ENCODE measurements at places on chromosomes 3 and 15.

DNA sequence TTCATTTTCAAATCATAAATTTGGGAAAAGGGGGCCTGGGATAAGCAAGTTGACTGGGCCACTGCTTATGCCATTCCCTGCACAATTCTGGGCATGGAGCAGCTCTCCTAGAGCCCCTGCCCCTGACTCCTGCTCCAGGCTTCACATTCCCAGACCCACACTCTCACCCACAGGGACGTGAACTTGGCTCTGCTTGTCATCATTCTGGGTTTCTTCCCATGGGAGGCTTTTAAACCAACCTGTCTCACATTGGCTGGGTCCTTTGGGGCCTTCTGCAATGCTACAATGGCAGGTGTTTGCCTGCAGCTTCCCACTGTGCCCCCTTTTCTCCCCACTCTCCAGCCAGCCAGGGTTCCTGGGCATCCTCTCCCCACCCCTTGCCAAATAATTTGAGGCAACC, 49.1 kb downstream of the CYP19A1 start:
- DNase-seq, result no peak

DNA sequence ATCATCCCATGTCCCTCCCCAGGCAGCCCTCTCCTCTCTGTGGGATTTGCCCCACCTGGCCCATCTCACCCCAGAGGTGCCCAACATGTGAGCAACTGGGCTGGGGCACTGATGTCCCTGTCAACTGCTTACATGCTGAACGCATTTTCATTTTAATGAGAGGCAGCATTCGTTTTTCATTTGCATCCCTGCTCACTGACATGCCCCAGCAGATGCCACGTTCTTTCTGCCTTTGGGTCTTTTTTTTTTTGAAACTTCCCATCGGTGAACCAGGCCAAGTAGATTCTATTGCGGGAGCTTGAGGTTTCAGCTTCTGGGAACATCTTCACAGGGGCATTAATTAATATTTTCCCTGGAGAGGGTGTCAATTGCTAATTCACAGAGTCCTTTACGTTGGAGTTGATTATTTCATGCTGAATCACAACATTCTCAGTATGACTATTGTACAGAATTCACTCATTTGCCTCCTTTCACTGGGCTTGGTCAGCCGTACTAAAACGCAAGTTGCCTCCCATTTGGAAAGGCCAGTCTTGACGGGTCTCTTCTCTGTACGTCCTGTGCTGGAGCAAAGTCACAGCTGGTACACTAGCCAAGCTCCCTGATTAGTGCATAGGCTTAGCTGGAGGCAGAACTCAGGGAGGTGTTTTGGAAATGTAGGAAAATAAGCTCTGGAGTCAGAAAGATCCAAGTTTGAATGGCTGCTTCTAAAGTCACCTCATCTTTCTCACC, 69.8 kb downstream of the CHRNA7 start:
- no peak for DNase-seq

DNA sequence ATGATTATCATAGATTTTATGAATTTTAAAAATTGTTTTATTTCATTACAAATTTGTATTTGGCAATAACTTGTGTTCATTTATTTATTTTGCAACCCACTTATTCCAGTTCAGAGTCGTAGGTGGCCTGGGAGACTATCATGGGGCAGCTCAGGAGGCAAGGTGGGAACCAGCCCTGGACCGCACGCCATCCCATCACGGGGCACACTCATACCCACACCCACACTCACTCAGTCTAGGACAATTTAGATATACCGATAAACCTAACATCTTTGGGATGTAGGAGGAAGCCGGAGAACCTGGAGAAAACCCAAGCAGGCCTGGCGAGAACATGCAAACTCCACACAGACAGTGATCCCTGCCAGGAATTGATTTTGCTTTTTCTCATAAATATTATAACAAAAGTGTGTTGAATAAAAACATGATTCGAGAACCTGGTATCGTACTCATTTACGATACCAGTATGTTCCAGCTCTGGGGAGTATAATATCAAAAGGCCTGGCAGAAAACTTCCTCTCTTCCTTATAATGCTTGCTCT, 205.3 kb downstream of the NFKBIZ start:
- DNase-seq, result no peak

DNA sequence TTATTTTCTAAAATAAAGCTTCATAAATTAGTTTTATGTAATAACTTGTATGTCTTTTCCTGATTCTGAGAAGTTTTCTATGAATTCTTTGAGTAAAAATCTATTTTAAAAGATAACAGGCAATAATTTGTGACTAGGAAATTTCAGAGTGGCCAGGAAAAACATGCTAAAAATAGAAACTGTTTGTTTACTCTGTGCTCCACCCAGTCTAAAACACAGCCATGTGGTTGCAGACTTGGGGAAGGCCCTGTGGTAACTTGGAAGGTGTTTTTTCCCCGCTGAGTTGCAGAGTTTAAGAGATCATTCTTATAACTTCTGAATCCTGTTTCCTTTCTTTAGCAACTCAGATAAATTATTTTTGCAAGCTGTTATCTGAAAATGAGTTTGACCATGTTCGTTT, 21.9 kb downstream of the PLCL2 start:
- no peak for DNase-seq

- DNase-seq, result no peak
Observed at GRCh38 chr3:172217877-172218276, 178.5 kb downstream of the FNDC3B start.

DNA sequence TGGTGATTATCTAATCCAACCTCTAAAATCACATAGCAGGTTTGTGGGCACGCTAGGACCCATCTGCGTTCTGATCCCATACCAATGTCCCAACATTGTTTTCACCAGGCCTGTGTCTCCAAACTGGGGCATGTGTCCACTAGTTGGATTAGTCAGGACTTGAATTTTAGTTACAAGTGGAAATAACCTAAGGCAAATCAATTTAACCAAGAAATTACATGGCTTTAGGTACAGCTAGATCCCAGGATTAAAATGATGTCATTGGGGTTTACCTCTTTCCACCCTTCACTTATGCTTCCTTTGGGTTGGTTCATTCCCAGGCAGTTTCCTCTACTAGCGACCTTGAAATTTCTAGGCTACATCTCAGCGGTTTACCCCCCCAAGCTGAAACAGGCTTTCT, 47.2 kb upstream of the PXYLP1 start:
- no peak for DNase-seq

- DNase-seq, result no peak
Observed at GRCh38 chr15:45242289-45242688, 9.7 kb upstream of the SLC28A2 start.

- no peak for DNase-seq
Observed at GRCh38 chr3:64340641-64341101, 115.4 kb upstream of the PRICKLE2 start.

GRCh38 chr15:82554351-82554750, 14.1 kb upstream of the RPS17 start:
- no peak for DNase-seq

GRCh38 chr3:155504682-155505081, 211.2 kb upstream of the STRIT1 start:
- DNase-seq, result no peak

- DNase-seq, result no peak
Observed at GRCh38 chr3:150005243-150006112, 34.8 kb upstream of the PFN2 start.

DNA sequence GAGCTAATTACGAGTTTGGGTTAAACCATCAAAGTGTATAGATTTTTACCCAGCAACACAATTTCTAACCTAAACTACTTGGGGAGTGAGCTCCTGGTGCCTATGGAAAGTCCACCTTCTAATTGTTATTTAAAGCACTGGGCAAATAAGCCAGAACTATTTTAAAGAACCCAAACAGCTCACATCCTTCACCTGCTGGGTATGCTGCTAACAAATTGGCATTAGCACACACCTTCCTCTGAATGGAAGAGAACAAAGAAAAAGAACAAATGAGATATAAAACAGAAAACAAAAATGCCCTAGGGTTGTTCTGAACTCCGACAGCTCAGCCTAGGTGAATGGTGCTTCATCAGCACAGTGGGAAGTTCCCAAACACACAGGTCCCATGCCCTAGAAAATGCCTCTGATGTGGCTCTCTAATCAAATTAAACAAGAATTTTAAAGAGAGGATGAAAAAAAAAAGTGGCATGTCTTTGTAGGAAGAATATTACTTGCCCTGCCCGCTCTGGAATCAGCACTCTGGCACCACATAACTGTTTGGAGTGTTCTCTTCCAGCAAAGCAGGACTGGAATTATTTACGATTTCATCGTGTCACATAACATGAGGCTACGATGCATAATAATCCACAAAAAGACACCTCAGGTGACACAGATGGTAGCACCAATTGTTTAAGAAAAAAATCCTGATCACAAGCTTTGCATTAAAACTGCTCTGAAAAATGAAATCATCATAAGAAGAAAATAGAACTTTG, 334.4 kb downstream of the GBE1 start:
- DNase-seq, result no peak

- no peak for DNase-seq
Observed at GRCh38 chr15:70151462-70151861, 53.7 kb upstream of the TLE3 start.

GRCh38 chr3:149391960-149392359, 14.5 kb upstream of the TM4SF1 start:
- no peak for DNase-seq

- DNase-seq, result no peak
Observed at GRCh38 chr3:53155760-53156159, 5.2 kb upstream of the PRKCD start.

- no peak for DNase-seq
Observed at GRCh38 chr15:34769711-34770110, 14.9 kb upstream of the GJD2 start.

DNA sequence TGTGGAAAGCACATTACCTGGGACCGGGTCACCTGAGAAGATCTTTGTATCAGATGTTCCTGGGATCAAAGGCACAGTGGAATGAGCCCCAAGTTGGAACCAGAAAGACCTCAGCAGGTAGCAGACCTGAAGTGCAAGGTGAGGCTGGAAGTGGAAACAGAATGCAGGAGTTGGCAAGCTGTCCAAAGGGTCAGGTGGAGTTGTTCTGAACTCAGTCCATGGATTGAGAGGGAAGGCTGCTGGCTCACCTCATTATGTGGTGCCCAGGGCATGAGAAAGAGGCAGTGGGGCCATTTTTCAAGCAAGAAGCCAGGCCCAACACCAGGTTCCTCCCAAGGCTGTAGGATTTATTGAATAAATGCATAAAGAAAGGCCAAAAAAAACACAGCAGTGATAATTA, 49.3 kb downstream of the TMEM266 start:
- no peak for DNase-seq

GRCh38 chr15:38547255-38547997, 17.2 kb downstream of the RASGRP1 start:
- DNase-seq, result no peak

DNA sequence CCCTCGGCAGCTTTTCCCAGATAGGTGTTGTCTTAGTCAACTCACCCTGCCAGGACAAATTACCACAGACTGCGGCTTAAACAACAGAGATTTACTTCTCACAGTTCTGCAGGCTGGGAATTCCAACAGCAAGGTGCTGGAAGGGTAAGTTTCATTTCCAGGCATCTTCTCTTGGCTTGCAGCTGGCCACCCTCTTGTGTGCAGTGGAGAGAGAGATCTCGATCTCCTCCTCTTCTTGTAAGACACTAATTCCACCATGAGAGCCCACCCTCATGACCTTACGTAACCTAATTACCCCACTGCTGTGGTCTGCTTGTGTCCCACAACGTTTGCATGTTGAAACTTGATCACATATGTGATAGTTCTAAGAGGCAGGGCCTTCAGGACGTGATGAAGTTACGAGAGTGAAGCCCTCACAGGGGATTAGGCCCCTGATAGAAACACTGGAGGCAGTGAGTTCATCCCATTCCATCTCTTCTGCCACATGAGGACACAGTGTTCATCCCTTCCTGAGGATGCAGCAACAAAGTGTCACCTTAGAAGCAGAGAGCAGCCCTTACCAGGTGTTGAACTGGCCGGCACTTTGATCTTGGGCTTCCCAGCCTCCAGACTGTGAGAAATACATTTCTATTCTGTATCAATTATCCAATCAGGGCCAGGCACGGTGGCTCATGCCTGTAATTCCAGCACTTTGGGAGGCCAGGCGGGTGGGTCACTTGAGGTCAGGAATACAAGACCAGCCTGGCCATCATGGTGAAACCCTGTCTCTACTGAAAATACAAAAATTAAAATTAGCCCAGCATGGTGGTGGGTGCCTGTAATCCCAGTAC, 247.7 kb downstream of the PLCL2 start:
- no peak for DNase-seq

DNA sequence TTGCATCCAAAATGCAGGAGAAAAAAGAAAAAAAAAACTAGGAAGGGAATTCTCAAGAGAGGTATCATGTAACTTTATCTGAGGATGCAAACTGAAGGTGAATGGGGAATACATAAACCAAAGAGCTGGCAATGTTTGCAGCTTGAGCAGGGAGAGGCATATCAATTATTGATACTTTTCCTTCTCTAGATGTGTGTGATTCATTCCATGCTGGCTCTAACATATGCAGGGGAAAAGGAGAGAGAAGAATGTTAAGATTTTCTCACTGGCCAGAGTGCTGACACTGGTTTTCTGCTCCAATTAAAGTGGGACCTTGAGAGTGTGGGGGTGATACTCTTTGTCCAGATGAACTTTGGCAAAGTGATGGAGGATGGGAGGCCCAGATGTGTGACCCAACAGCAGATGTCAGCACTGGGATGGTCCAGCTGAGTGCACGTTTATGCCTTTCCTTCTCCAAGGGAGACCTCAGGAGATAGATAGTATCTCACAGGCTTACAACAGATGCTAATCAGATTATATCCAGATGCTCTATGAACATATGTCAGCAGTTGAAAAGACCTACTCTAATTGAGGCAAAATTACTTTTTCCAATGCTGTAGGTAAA, 50.0 kb upstream of the PSMD6 start:
- no peak for DNase-seq

DNA sequence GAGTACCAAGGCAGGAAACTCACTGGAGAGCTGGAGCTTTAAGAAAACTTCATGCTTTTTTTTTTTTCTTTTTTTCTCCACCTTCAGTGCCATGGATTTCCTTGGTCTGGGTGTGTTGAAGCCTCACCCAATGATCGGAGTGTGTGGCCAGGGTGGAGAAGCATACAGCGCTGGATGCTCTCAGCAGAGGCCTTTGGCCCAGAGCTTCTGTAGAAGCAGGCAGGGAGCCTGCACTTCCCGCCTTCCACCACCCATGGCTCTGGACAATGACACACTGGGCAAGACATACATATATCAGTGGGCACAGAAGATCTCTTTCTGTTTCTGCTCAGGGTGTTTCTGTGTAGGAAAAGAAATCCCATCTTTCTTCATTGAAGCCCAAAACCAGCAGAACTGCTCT, 55.8 kb upstream of the ACAD9 start:
- DNase-seq, result no peak

GRCh38 chr3:13750215-13750614, 129.7 kb downstream of the WNT7A start:
- DNase-seq, result no peak

DNA sequence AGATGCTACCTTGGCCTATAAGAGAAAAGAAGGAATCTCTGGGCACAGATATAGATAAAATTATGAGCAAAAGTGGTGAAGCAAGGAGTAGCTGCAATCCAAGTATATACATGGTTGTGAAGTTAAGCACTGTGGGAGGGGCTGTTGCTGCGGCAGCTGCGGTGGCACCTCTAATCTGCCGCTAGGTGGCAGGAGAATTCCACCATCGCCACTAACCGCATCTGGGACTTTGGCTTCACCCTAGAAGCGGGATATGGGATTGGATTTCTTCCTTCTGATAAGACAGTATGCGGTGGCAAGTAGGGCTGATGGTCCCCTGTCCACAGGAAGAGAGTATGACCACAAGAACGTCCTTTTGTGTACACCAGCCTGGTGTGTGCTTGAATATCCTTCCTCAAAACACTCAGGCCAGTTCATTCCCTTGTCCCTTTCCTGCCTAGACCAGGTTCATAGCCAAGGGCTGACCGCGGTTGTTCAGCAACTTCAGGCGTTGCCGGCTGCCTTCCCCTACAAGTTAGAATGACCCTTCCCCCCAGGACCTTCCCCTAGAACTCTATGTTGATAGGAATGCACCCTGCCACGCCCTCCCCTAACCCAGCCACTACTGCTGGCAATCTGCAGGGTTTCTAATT, 5.1 kb downstream of the MAGEL2 start:
- no peak for DNase-seq

Data from stimulated activated CD4-positive, alpha-beta T cell treated with anti-CD3 and anti-CD28 coated beads, TNF-alpha, amount 100 ng/mL, for 1 hour (primary cell).